ENCODE measurements at places on chromosomes 12 and 14.

GRCh38 chr12:89424389-89424788, 72.1 kb upstream of the DUSP6 start:
- no peak for DNase-seq

DNA sequence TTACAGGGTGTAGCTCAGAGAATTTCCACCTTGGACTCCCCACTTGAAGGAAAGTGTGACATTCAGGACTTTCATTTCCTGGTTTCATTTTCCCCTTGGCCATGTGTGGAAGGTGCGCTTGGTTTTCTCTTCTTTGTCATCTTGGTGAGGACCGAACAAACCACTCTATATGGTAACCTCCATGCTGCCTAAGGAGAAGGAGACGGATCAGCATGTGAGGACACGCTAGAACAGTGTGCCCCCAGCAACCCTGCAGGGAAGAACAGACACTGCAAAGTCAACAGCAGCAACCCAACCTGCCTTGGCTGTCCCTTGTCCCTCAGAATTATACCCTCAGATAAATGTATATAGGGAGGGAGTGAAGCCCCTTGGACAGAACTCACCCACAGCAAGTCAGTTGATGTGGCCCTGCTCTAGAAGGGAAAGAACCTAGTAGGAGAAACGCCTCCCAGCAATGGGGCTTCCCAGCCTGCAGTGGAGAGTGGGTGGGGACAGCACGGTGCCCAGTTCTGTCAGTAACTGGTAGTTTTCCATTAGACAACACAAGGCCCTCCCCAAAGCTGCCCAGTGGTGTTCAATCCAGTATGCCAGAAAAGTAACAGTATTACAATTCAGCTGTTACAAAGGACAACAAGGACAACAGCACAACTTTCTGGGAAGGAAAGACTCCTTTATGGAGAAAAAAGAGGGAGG, 18.9 kb upstream of the COCH start:
- no peak for DNase-seq

DNA sequence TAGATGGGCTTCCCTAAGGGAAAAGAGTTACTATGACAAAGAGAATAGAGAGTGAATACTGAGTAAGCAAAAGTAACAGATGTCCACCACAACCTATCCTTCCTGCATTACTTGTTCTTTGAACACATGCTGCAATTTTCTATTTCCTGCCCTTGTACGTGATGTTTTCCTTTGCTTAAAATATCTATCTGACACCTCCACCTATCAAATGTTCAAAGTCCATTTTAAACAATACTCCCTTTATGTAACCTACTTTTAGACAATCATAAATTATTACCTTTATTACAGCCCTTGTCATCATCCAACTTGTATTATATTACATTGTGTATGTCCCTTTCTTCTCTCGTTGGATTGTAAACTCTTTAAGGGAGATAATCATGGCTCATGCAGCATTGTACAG, 147.2 kb upstream of the DYRK2 start:
- no peak for DNase-seq

- DNase-seq, result no peak
Measured at GRCh38 chr14:89911010-89911919, 43.3 kb downstream of the EFCAB11 start.

DNA sequence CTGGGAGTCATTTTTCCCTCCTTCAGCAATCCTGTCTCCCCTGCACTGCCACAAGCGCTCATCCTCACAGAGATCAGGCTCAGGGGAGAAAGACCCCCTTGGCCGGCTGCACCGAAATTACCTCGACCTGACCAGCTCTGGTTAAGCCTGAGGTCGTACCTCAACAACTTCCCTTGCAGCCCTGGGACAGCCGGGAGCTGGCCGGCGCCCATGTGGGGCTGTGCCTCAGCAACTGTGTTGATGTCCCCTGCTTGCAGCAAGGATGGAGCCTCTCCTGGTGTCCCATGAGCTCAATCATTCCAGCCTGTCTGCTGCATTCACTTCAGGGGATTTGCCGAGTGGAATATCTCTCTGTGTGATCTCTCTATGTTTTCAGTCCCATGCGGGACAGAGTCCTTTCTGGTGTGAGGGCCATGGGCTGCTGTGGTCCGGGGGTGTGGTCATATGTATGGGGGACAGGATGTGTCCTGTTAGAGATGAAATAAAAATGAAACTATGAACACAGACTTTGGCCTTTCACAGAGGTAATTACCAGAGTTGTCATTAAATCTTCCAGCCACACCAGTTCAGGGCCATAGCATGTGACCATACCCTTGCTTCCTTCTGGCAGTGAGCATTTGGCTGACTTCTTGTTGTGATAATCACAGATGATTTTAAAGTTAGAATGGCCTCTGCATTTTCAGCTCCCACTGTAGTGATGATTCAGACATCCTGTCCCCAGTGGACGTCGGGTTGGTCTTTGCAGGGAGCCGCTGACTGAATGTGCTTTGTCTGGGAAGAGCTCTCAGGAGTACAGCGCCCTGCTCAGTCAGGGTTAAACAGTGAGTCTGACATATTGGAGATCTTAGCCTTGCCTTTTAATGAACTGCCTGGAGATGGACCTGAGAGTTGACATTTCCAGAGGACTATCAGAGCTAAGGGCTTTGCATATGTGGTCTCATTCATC, 405.9 kb downstream of the AACS start:
- DNase-seq, result no peak

- no peak for DNase-seq
Measured at GRCh38 chr12:21940549-21941505, at the start of gene ABCC9. Gene ABCC9, minus strand, starts transcription at chr12:21941426. Its CDS starts 4,752 bp downstream, at chr12:21936674.

GRCh38 chr12:64612843-64613242, 2.5 kb downstream of the RASSF3 start:
- DNase-seq, result no peak

DNA sequence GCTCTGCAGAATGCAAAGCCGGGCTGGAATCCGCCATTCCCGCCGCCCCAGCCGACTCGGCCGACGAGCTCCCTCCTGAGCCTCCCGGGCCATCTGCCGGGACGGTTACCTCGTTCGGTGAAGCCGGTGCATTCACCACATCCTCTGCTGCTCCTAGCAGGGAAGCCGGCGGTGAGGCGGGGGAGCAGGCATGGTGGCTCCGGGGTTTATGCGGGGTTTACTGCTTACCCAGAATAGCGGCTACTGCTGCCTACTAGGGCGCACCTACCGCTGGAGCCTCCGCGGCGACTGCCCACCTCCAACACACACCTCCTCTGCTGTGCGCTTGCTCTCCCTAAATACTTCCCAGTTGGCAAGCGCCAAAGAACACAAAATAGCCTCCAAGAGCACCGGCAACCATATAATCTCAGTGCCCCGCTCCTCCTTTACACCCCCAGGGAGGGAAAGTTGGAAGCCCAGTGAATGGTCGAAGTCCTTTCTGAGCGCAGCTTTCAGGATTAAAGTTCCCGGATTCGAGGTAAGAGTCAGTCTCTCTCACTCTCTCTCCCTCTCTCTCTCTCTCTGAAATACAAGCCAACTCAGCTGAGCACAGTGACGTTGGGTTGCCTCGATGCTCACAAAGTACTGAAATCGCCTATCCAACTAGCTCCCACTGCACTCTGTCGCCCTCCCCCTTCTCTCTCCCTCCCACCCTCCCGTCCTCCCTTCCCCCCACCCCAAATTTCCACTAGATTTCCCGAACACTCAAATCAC, at the start of gene TBX5:
Gene TBX5 (minus strand): TSS at position 626 of the 753 bp plus-strand sequence. CDS start 2,246 bp downstream, outside the sequence.
- no peak for DNase-seq

All from RWPE2 (cell line).